ENCODE measurements at places on chromosomes 3 and 15. TPM values are rescaled to one million over a fixed set of nuclear protein-coding genes. Genes with fewer than 3 reads are reported as not detected.
A peak's percentile ranks its signal among the peaks of the same experiment; 100 is the strongest.

DNA sequence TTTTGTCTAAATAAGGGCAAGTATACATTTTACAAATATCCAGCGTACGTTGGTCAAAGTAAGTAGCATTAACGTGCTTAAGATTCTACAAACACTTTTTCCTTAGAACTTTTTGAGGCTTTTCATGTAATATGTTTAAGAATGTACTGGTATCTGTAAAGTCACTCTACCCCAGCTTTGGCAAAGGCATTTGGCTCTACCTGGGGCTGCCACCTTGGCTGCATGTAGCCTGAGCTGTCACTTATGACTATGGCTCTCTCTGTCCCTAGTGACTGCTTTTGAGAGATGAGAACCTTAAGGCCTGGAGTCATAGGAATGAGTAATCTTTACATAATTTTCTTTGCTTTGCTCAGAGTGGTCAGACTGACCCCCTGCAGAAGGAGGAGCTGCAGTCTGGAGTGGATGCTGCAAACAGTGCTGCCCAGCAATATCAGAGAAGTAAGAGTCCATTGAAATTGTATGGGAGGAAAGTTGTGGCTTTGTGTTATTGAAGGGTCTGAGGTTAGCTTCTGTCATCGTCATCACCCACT is 61.2 kb downstream of the IQGAP1 start:
- DNase-seq: no peak

- no peak for DNase-seq
Measured at GRCh38 chr3:89344076-89344475, 236.7 kb downstream of the EPHA3 start.

DNA sequence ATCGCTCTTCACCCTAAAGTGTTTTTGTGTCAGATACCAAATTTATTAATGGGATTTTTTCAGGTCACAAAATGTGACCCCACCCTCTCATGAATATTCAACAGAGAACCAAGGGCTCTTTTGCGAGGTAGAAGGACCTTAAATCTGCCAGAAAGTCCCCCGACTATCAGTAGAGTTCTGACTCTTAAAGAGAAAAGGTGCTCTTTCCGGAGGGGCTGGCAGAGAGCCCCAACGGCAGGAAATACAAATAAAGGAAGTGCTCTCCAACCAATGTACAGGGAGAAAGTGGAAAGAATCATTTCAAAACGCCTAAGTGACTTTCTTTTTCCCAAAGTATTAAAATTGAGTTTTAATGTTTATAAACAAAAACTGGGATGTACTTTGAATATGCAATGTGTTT is 517.2 kb downstream of the FOXP1 start:
- no peak for DNase-seq

- DNase-seq: no peak
Measured at GRCh38 chr3:174199696-174200095, 659.4 kb upstream of the NAALADL2 start.

DNA sequence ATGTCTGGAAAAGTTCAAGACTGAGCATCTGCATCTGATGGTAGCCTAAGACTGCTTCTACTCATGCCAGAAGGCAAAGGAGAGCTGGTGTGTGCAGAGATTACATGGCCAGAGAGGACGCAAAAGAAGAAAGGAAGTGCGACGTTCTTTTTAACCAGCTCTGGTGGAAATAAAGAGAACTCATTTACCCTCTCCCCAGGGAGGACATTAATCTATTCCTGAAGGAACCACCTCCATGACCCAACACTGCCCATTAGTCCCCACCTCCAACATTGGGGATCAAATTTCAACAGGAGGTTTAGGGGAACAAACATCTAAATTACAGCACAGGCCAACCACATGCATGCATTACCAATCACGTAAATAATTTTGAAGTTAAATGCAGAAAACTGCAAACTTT is 1.5 kb upstream of the NCK1 start:
- DNase-seq: no peak

GRCh38 chr3:181313335-181313734 is 323.8 kb upstream of the DNAJC19 start:
- no peak for DNase-seq

- DNase-seq: no peak
Measured at GRCh38 chr3:136008221-136008620, 42.7 kb downstream of the PPP2R3A start.

DNA sequence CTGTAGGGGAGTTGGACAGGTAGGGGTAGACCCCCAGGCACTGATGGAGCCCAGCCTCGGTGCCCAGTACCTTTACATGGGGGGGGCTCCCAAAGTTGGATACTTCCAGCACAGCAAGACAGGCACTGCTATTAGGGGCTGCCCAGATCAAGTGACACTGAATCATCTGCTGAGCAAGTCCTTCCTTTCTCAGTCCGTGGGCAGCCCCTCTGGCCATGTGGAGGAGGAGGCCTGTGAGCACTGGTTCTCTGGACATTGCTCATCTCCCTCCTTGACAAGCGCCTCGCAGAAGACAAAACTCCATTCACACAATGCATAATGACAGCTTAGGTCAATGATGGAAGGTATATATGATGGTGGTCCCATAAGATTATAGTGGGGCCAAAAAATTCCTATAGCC is 35.7 kb downstream of the EEFSEC start:
- no peak for DNase-seq

DNA sequence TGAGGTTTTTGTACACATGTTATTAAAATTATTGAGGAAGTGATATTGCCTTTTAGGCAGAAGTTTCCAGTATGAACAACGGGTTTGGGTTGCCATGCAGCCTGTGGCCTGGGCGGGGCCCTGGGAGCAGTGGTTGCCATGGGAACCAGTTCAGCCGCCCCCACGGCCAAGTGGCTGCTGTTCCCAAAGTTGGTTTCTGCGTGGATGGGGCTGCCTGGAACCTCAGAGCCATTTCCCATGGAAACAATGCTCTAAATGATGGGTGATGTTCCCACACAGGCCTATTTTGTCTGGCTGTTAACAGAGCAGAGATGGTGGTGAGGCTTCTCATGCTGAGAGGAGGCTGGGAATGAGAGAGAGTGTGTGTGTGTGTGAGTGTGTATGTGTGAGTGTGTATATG is 19.5 kb downstream of the MRAS start:
- no peak for DNase-seq

GRCh38 chr3:62249855-62250543 is 123.4 kb downstream of the FEZF2 start:
- no peak for DNase-seq

- no peak for DNase-seq
Measured at GRCh38 chr15:61367953-61368352, 138.9 kb upstream of the RORA start.

- no peak for DNase-seq
Measured at GRCh38 chr3:69740103-69741021, 1.1 kb downstream of the MITF start.

DNA sequence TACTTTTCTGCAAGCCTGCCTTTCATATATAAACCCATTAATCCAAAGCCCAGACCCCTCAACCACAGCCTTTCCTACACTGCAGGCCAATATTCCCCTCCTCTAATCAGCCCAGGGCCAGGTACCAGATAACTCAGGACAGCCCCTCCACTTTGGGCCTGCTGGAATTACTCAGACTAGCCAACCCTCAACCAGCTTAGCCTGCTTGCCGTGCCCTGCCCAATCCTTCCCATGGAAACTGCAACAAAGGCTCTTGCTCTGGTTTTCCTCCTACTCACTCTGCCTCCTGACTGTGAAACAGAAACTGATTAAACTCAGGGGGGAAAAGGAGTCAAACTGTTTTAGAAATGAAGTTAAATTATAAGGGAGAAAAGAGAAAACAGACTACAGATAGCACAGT is 248.1 kb downstream of the KLF13 start:
- DNase-seq: no peak

- no peak for DNase-seq
Measured at GRCh38 chr15:75672646-75673425, 25.1 kb downstream of the SNX33 start.

GRCh38 chr3:38221005-38221404 is 44.6 kb upstream of the SLC22A13 start:
- no peak for DNase-seq

- DNase-seq: no peak
Measured at GRCh38 chr3:51934991-51935885, 6.5 kb downstream of the RRP9 start.

- peak; percentile 12 for DNase-seq
Measured at GRCh38 chr3:12840591-12841148, 695 bp downstream of the RPL32 start.

DNA sequence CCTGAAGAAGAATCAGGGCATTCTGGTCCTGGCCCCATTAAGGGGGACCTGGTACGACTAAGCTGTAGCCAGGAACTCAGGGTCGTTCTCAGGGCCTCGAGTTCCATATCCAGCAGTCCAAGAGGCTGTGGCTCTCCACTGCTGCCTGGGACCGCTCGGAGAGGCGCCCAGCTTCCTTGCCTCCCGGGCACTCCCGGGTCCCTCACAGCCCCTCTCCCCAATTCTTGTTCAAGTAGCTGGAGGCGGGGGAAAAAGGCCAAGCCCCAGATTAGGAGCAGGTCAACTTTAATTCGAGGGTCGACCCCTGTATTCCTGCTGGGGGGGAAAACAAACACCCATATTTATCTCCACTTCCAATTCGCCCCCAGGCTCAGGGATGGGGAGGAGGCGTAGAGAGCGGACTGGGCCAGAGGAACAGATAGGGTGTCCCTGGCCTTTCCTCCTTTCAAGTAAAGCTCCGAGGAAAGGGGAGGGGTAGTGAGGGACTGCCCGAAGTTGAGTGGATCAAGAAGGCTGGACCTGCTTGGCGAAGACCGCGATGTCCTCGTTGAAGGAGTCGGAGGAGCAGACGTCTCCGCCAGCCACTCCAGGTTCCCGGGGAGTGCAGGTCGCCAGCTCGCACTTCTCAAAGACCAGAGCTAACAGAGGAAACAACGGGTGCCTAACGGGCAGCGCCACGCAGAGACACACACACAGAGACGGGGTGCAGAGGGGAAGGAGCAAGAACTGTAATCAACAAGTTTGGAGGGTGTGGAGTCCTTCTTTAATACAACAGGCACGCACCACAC is 4.4 kb downstream of the MEIS2 start:
- DNase-seq: no peak

DNA sequence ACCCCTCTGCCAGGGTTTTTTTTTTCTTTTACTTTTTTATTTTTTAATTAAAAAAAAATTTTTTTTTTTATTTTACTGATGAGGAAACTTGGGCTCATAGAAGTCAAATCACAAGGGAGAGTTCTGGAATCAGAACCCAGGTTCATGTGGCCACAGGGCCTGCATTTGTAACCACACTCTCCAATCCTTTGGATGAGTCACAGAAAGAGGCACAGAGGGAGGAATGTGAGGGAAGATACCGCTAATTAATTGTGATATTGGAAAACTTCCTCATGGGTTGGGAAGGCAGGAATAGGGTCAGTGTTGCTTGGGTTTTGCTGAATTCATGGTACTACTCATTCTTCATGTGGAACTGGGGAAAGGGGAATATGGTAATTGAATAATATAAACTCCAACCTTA is 132.9 kb upstream of the SLC6A11 start:
- no peak for DNase-seq

DNA sequence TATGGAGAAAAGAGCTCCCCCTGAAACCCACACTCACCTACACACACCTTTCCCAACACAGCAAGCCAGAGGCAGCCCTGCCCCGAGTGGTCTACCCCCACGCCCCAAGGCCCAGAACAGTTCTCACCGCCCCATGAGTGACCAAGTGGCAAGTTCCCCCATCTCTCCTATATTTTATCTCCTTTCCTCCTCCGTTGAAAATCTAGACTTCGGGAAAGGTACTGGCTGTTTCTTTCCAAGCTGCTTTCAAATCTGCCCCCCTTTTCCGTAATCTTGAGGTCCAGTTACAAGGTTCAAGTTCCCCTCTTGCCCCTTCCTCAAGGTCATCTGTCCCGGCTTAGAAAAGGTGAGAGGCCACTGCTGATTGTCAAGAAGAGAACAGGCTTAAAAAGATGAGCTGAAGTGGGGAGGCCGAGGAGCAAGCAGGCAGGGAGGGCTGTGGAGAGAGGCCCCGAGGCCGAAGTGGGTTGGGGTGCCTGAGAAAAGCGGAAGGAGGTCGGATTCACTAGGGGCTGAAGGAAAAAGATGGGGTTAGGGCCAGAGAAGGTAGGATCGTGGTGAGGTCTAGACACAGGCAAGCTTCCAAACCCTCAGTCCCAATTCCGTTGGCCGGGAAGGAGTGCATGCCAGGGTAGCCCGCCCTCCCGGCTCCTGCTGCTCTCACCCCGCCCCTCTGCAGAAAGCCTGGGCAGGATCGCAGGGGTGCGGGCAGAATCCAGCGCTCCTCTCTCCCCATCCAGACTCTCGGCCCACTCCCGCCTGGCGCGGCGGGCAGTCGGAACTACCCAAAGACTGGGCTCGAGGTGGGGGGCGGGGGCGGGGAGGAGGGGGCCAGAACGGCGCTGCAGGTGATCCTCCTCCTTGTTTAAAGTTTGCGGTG is 1.7 kb downstream of the SEMA5B start:
- no peak for DNase-seq

GRCh38 chr3:4981294-4981664 is 2.0 kb downstream of the BHLHE40 start:
- no peak for DNase-seq

GRCh38 chr3:112874725-112875124 is 28.1 kb upstream of the CD200R1L start:
- no peak for DNase-seq

DNA sequence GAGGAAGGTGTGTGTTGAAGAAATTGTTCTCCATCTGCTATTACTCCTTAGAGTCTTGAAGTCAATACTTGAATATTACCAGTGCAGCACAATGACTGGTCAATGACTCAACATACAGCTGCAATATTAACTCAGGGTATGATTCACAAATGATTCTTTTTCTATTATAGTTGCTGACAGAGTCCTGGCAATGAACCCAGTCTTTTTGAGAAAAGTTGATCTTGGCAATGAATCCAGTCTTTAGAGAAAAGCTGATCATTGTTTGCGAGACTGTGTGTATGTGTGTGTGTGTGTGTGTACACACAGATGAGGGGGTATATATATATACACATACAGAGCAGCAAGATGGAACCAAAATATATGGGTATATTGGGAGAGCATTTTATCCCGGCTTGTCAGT is 315.1 kb downstream of the ZNF385D start:
- no peak for DNase-seq

- no peak for DNase-seq
Measured at GRCh38 chr3:99923873-99924272, 106.2 kb downstream of the CMSS1 start.

The SYNPR gene
- polyA plus RNA-seq: not detected

The DLG1 gene
- polyA plus RNA-seq: 27.3 TPM

The TRIM69 gene
- 19.0 TPM for polyA plus RNA-seq

The ERC2 gene
- polyA plus RNA-seq: not detected

The BTD gene
- polyA plus RNA-seq: 32.3 TPM

The RTP1 gene
- polyA plus RNA-seq: not detected

The CYFIP1 gene
- polyA plus RNA-seq: 3.7 TPM

The PLOD2 gene
- polyA plus RNA-seq: not detected

The CHST13 gene
- polyA plus RNA-seq: 0.67 TPM

The COL8A1 gene
- not detected for polyA plus RNA-seq

The DUOX1 gene
- 0.43 TPM for polyA plus RNA-seq

The TLR9 gene
- polyA plus RNA-seq: not detected

The FANCD2OS gene
- not detected for polyA plus RNA-seq

The GOLGA8F gene
- not detected for polyA plus RNA-seq

The C3orf20 gene
- polyA plus RNA-seq: not detected

The XCR1 gene
- polyA plus RNA-seq: 0.26 TPM

The SEMA3G gene
- not detected for polyA plus RNA-seq

The GOLGA8N gene
- 1.9 TPM for polyA plus RNA-seq
